IgD-negative memory B cell (primary cell): ENCODE measurements at places on chromosomes 13 and 19. TPM values are rescaled to one million over a fixed set of nuclear protein-coding genes. Genes with fewer than 3 reads are reported as not detected.

Gene CKM
- polyA plus RNA-seq, result not detected

Gene RFPL4AL1
- polyA plus RNA-seq, result not detected

Gene NTN5
- polyA plus RNA-seq, result 0.66 TPM

Gene MTIF3
- polyA plus RNA-seq, result 110 TPM

Gene CBY2
- not detected for polyA plus RNA-seq

Gene ZNF222
- 6.2 TPM for polyA plus RNA-seq

Gene ADPRHL1
- 0.19 TPM for polyA plus RNA-seq
